Fibroblast of skin of left quadriceps (primary cell): ENCODE measurements at places on chromosomes 7 and 10.

GRCh38 chr10:87658321-87658795 is 1.3 kb upstream of the PAPSS2 start:
- no peak for DNase-seq

GRCh38 chr10:74544106-74544505 is 282.3 kb upstream of the KAT6B start:
- DNase-seq = no peak

DNA sequence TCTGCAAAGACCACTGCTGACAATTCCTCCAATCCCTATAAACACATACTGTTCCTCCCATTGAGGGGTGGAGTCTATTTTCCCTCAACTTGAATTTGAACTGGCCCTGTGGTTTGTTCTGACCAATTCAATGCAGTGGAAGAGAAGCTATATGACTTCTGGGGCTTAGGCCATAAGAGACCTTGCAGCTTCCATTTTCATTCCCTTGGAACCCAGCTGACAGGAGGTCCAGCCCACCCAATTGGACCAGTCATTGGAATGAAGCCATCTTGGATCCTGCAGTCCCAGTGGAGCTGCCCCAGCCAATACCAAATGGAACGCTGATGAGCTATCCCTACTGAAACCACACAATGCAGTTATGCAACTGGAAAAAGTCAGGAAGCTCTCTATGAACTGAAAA is 8.9 kb upstream of the TMED4 start:
- no peak for DNase-seq

GRCh38 chr7:132207782-132208181 is 368.5 kb downstream of the PLXNA4 start:
- DNase-seq = no peak

- no peak for DNase-seq
These were observed 111.1 kb downstream of the LHPP start for GRCh38 chr10:124572751-124573150.

GRCh38 chr7:93889261-93889660 is 1.3 kb downstream of the TFPI2 start:
- DNase-seq = peak; percentile 21

GRCh38 chr7:146902728-146903127 is 786.1 kb downstream of the CNTNAP2 start:
- DNase-seq = no peak

DNA sequence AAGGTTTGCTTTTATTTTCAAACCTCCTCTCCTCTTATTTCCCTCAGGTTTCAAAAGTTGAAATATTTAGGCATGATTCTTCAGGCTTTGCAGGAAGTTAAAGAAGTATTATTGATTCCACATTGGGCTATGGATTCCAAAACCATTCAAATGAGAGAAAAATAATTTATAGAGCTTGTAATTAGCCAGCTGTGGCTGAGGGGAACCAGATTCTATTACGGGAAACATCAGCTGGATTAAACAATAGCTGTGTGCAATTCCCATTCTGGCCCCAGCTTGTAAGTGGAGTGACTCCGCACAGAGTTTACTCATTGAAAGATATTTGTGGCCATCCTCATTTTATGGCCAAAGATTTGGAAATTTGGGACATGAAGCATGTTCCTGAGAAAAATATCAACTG is 77.0 kb upstream of the PHYHIPL start:
- DNase-seq = no peak

- DNase-seq = no peak
These were observed 24.0 kb upstream of the SH3PXD2A start for GRCh38 chr10:103879409-103879808.

DNA sequence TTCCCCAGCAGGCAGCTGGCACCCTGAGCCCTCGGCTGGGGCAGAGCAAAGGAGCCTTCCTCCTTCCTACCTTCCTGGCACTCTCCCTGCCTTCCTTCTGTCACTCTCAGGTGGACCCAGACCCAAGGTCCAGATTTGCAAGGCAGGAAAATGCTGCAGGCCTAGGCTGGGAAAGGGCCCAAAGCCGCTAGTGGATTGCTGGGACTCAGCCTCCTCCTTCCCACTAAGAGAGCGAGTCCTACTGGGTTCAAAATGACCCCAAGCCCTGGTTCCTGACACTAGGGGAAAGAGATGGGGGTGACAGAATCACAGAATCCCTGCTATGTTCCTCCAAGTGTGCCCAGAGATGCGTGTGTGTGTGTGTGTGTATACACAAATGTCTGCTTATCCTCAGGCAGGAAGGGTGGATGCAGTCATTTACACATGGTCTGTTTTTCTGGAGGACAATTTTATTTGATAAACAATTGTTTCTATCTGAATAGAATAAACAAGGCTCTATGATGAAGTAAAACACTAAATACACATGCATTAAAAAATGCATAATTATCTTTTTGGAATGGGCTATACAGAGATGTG is 1.3 kb upstream of the PLAU start:
- no peak for DNase-seq

DNA sequence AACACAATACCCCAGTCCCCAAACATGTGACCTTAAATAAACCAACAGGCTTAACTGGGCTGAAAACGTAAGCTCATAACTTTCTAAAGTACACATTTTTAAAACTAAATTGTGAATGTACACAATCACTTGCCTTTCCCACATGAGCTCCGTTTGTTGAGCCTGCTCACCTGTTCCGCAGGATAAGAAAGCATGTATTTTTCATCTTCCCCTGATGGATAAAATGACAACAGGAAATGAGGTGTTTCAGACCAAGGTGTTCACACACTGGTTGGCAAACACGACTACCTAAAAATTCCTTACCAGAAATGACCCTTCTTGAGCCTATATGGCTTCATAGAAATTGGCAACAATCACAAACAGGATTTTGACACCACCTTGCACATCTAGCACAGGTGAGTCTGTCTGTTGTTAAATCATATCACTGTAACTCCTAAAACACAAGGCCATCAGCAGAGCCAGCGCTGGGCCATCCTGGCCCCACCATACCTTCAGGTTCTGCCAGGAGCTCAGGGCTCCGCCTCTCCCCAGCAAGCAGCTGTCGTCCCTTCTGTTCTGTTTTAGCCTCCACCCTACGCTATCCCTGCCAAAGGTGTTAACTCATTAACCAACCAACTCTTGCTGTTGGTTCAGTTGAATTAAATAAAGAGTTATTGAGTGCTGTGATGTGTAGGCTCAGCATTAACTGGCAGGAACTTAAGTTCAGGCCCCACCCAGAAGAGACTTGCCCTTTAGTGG is 73.6 kb upstream of the RNF32 start:
- no peak for DNase-seq

GRCh38 chr10:132360766-132361447 is 28.9 kb downstream of the LRRC27 start:
- no peak for DNase-seq

DNA sequence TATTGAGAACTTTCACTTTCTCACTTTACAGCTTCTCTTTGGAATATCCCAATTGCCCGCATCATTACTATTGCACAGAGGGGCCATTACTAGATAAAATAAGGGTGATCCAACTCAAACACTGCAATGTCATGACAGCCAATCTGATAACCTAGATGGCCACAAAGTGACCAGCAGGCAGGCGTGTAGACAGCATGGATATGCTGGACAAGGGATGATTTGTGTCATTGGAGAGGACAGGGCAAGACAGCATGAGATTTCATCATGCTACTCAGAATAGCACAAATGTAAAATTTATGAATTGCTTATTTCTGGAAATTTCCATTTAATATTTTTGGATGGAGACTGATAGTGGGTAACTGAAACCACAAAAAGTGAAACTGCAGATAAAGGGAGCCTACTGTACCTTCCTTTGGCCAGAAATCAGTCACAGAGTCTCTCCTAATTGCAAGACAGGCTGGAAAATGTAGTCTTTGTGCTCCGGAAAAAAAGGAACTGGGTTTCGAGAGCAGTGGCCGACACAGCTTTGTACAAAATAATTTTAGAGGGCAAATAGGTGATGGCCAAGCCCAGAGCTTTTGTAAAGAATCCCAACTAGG is 6.1 kb upstream of the GSDME start:
- no peak for DNase-seq

DNA sequence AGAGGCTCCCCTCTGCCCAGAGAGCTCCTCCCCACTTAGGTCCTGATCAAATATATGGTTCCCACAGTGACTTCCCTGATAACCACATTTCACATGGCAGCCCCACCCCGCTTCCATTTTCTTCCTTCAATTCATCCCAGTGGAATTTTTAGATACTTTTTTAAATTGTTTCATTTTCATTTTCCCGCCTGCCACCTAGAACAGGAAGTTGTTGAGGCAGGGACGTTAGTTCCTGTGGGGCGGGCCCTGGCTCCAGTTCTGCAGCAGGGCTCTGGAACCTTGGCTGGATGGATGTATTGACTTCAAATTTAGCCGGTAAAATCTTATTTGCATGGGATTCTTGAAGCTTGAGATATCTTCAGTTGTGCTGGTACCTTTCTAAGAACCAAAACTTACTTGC is 226.6 kb downstream of the PAXIP1 start:
- no peak for DNase-seq

DNA sequence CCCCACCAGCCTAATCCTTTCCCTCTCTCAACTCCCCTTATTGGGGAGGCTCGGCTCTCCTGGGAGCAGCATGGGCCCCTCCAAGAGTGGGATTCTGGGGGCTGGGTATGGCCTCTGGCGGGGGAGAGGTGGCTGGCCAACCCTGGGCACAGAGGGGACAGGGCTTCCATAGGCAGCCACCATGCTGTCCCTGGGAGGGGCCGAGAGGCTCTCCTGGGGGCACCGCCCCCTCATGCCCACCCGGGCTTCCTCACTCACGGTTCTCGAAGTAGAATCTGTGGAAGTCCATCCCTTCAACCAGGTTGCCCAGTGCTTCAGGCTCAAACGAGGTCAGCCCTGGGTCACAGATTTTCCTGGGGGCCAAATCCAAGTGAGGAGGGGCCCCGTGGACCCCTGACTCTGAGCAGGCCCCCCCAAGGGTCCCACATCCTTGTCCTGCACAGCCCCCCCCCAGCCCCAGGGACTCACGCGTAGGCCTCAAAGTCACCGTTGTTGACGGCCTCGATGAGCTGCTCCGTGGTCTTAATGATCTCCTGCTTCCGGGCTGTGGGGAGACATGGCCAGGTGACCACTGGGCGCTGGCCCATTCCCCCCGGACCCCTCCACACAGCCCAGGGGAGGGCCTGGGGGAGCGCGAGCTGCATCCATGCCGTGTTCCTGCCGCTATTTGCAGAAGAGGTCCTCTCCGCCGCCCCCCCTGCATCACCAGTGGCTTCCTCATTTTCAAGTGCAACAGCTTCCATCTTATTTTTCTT is 19.8 kb downstream of the YKT6 start:
- no peak for DNase-seq

DNA sequence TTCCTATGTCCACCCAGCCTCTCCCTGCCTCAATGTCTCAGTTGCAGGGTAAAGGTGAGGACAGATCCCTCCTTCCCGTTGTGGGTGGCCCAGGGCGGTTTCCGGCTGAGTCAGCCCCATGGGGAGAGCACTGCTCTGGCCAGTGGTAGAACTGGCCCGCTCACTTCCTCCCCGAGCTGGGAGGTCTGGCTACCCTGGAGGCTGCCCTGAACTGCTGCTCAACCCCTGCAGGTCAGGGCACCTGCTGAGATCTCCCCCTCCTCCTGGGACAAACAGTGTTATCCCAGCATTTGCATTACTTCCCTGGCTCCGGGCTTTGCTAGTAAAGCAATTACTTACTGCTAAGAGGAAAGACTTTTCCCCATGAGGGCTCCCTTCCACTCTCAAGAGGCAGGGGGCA is 21.4 kb upstream of the IMPDH1 start:
- DNase-seq = no peak

GRCh38 chr10:98338896-98339295 is 70.9 kb upstream of the LOXL4 start:
- DNase-seq = no peak

GRCh38 chr10:71957546-71958275 is 6.5 kb upstream of the CHST3 start:
- no peak for DNase-seq

GRCh38 chr7:138853448-138853847 is 55.5 kb upstream of the ATP6V0A4 start:
- no peak for DNase-seq

GRCh38 chr10:67241451-67241850 is 315.6 kb downstream of the LRRTM3 start:
- DNase-seq = no peak

DNA sequence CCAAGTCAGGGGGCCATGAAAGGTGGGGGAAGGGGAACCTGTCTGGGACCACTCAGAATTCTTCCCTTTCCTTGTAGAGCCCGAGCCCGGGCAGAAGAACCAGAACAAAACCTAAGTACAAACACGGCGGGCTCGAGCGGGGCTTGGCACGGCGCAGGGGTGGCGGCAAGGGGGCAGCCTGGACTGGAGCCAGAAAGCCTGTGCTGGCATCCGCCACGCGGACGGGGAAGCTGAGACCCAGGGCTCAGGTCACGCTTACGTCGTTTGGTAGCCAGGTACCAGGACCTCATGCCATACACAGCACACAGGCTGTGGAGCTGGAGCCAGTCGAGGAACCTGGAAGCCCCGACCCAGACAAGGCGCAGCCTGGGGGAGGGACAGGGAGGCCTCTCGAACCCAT is 6.6 kb upstream of the GPER1 start:
- no peak for DNase-seq

GRCh38 chr7:69067397-69067796 is 530.9 kb upstream of the AUTS2 start:
- no peak for DNase-seq

DNA sequence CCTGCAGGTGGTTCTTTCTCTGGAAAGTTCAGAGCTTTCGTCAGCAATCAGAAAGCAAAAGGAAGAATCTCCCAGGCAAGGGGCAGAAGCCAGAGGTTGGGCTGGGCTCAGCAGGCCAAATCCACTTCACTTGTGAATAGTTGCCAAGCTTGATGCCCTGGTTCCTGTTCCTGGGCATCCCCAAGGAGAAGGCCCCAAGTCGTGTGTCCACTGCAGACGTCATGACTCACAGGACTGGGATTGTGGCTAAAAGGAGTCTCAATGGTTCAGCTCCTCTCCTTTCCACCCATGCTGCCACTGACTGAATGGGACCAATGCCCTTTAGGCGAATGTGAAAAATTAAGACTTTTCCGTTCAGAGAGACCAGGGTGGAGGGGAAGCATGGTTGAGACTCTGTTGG is 38.6 kb upstream of the TRIM8 start:
- DNase-seq = no peak

- no peak for DNase-seq
These were observed 249.2 kb upstream of the PHF14 start for GRCh38 chr7:10724449-10724848.
